ENCODE measurements at places on chromosomes 2 and 18. TPM values are rescaled to one million over a fixed set of nuclear protein-coding genes. Genes with fewer than 3 reads are reported as not detected.

The SPP2 gene
- total RNA-seq: not detected

The SPHKAP gene
- not detected for total RNA-seq

The RBMS1 gene
- 91.9 TPM for total RNA-seq

The EDAR gene
- 0.95 TPM for total RNA-seq

The SLC4A1AP gene
- total RNA-seq: 33.8 TPM

The OTOS gene
- total RNA-seq: not detected
